PC-9 (cell line): ENCODE measurements at places on chromosomes 2 and 18. TPM values are rescaled to one million over a fixed set of nuclear protein-coding genes. Genes with fewer than 3 reads are reported as not detected.
A peak's percentile ranks its signal among the peaks of the same experiment; 100 is the strongest.

DNA sequence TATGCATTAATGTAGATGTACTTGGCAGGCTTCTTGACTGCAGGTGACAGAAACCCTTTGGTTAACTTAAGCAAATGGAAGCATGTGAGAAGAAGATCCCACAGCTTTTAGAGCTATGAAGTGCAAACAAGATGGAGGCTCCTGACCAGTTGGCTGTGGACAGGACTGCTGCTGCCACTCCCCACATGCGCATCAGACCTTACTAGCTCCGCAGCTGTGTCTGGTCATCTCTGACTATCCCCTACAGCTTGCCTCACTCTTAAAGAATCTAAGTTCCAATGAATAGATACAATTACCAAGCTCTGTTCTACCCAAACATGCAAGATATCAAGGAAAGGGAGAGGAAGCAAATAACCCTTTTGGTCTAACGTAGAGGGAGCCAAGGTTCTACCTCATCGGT, 587.6 kb downstream of the DSC3 start:
- no peak for DNase-seq

- no peak for DNase-seq
Observed at GRCh38 chr2:215887303-215887702, 126.0 kb downstream of the MREG start.

DNA sequence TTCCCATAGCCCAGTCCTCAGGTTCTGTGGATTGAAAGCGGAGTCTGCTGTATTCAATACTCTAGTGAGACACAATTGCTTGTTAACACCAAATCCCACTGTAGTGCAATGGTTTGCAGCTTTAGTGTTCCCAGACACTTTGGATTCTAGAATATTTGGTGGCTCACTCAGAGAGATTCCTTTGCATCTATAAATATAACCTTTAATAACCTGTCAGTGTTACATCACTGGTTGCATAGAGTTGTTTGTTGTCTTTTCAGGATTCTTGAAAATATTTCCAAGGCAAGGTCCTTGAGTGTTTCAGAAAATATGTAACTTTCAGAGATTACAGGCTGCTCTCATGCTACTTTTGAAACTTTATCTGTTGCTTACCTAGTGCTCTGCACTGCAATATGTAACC, 157.5 kb downstream of the ZEB2 start:
- DNase-seq, result peak; percentile 61

GRCh38 chr18:55579501-55580270, 8.3 kb downstream of the TCF4 start:
- DNase-seq, result no peak

Gene FEV
- not detected in 2 replicates for total RNA-seq

DNA sequence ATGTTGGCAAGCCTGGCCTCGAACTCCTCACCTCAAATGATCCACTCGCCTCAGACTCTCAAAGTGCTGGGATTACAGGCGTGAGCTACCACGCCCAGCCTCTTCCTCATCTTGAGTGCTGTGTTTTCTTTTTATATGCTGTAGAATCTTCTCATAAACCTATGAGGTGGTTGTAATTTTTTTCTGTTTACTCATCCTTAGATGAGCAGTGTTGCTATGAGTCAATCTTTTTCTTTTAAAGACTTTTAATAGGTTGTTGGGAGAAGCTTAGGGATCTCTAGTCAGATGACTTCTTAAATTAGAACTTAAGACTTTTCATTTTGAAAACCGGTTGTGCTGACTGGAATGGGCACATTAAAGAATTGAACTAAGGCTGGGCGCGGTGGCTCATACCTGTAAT, 8.7 kb upstream of the AAK1 start:
- peak; percentile 95 for DNase-seq

Gene VWA3B
- total RNA-seq, result not detected in 2 replicates

Gene DGUOK
- total RNA-seq, result 72.3 and 78.7 TPM in 2 replicates
